ENCODE measurements at places on chromosomes 11 and 22. TPM values are rescaled to one million over a fixed set of nuclear protein-coding genes. Genes with fewer than 3 reads are reported as not detected.

DNA sequence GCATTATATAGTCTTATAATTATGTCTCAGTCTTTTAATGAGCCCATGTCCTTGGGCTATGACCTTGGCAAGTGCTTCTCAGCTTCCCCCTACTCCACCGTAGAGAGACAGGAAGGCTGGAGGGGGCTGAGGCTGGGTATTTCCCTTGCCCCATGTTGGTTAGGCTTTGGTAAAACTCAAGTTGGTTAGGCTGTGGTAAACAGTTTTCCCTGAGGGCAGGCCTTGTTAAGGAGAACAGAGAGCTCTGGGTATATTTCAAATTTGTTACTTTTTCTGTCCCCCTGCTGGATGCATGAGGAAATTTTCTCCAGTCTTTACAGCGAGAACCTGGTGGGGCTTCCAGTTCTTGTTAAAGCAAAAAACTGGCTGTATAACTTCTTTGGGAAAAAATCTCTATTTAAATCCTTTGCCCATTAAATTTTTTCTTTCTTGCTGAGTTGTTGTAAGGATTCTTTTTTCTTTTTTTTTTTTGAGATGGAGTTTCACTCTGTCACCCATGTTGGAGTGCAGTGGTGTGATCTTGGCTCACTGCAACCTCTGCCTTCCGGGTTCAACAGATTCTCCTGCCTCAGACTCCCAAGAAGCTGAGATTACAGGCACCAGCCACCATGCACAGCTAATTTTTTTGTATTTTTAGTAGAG is 12.2 kb upstream of the DCHS1 start:
- no peak for DNase-seq

Gene FAM111B
- polyA plus RNA-seq: 13.3 TPM

GRCh38 chr22:32600147-32600546 is 125.5 kb downstream of the FBXO7 start:
- no peak for DNase-seq

Gene CASP1
- polyA plus RNA-seq: 3.4 TPM

DNA sequence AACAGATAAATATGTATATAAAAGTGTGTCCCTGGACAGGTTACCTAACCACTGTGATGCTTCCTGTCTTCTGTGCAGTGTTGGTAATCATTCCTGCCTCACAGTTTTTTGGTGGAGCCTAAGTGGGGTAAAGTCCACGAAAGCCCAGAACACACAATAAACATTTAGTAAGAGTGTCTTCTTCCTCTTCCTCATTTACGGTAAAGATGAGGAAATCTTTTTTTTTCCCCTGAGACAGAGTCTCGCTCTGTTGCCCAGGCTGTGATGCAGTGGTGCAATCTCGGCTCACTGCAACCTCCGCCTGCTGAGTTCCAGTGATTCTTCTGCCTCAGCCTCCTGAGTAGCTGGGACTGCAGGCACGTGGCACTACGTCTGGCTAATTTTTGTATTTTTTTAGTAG is 117.1 kb downstream of the LDLRAD3 start:
- DNase-seq: no peak

GRCh38 chr11:8601376-8602133 is 7.5 kb upstream of the STK33 start:
- no peak for DNase-seq

Gene PPP2R5B
- polyA plus RNA-seq: 14.4 TPM

DNA sequence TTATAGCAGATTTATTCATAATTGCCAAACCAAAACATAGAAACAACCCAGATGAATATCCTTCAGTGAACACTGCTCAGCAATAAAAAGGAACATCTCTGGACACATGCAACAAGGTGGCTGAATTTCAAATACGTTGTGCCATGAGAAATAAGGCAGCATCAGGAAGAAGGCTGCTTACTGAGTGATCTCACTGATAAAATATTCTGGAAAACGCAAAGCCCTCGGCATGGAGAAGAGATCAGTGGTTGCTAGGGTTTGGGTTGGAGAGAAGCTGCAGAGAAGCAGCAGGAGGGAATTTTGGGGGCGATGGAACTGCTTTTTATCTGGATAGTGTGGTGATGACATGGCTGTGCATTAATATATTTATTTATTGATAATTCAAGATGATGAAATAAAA is 11.0 kb upstream of the SHANK2 start:
- no peak for DNase-seq

Gene SULT4A1
- 2.2 TPM for polyA plus RNA-seq

GRCh38 chr11:131762346-131763110 is 392.1 kb downstream of the NTM start:
- no peak for DNase-seq

Gene GRIA4
- 0.85 TPM for polyA plus RNA-seq

- DNase-seq: no peak
These were observed 763.2 kb upstream of the TENM4 start for GRCh38 chr11:80204021-80204420.

Gene KCNJ11
- polyA plus RNA-seq: 2.1 TPM

DNA sequence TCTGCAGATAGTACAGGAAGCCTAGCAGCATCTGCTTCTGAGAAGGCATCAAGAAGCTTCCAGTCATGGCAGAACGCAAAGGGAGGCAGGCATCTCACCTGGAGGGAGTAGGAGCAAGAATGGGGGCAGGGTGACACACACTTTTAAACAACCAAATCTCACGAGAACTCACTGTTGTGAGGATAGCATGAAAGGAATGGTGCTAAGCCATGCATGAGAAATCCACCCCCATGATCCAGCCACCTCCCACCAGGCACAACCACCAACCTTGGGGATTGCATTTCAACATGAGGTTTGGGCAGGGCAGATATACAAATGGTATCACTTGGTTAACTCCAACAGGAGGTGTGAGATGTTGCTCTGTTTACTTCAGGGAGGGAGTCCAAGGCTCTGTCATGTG is 612.0 kb upstream of the KIRREL3 start:
- DNase-seq: no peak

GRCh38 chr11:63884196-63884932 is 32.6 kb downstream of the RCOR2 start:
- no peak for DNase-seq

Gene OTOG
- 0.11 TPM for polyA plus RNA-seq

DNA sequence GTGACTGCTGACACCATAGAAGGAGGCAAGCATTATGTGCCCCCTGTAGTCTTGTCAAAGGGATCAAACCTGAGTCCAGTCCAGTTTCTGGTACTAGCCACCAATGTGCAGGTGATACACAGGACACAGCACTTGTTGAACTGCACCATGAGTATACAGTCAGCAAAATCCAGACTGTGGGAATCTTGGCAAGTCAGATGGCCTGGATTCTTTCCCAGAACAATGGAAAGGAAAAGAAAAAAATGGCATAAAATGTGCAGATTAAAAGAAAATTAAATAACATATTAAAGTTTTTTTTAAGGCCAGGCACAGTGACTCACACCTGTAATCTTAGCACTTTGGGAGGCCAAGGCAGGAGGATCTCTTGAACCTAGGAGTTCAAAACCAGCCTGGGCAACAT is 16.8 kb downstream of the CRY2 start:
- no peak for DNase-seq

Gene AGBL2
- 5.1 TPM for polyA plus RNA-seq

- no peak for DNase-seq
These were observed 31.8 kb downstream of the USP35 start for GRCh38 chr11:78220218-78221157.

DNA sequence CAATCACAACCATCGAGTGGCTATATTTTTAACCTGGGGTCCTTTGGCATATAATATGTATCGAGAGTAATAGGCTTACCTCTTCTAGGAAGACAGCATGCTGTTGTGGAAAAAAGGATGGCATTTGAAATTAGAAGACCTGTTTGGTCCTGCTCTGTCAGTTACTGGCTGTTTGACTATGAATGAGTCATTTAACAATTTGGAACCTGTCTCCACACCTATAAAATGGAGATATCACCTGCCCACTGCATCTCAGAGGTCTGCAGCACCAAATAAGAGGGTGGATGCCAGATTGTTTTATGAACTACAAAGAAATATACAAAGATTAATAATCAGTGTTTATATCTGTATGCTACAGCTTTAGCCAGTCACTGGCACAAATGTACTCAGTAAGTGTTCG is 60.8 kb downstream of the SLC25A17 start:
- no peak for DNase-seq

DNA sequence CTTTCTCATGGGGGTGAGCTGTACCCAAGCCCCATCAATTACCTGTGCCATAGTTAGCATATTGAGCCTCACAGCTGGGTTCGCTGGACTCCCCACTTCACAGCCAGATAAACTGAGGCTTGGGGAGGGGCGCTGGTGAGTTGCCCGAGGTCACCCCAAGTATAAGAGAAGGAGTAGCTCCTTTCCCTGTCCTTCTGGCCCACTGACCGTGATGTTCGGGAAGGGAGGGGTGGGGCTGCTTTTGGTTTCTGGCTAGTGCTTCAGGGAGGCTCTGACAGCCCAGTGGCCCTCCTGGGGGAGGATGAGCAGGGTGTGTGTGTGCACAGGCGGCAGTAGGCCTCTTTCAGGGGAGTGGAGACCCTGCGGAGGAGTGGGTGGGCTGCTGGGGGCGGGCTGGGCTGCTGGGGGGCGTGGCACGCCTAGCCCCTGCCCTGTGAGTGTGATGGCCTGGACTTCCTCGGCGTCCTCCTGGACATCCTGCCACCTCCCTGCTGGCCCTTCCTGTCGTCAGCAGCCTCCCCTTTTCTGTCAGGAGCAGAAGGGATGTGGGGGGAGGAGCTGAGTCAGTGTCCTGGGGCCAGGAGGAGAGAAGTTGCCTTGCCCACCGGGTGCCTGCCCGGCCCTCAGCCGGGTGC is 50.3 kb downstream of the TRIOBP start:
- no peak for DNase-seq

GRCh38 chr11:48099916-48100446 is 116.6 kb upstream of the OR4B1 start:
- DNase-seq: no peak

Gene KCNK4
- polyA plus RNA-seq: 0.09 TPM

Data from left renal cortex interstitium (tissue), 4 donors.